ENCODE measurements at places on chromosomes 3 and 15. TPM values are rescaled to one million over a fixed set of nuclear protein-coding genes. Genes with fewer than 3 reads are reported as not detected.

The PLSCR4 gene
- 25.9 TPM for total RNA-seq

The NGRN gene
- 65.9 TPM for total RNA-seq

The SLC24A5 gene
- total RNA-seq = not detected

The CACNA2D3 gene
- 2.5 TPM for total RNA-seq

The FEZF2 gene
- not detected for total RNA-seq

The CEMIP gene
- 2.3 TPM for total RNA-seq

The IQCF5 gene
- not detected for total RNA-seq

The FBXO40 gene
- not detected for total RNA-seq

The CPB1 gene
- not detected for total RNA-seq

The IRAK2 gene
- 3.7 TPM for total RNA-seq

The EID1 gene
- total RNA-seq = 218 TPM

The A4GNT gene
- total RNA-seq = 0.67 TPM

DNA sequence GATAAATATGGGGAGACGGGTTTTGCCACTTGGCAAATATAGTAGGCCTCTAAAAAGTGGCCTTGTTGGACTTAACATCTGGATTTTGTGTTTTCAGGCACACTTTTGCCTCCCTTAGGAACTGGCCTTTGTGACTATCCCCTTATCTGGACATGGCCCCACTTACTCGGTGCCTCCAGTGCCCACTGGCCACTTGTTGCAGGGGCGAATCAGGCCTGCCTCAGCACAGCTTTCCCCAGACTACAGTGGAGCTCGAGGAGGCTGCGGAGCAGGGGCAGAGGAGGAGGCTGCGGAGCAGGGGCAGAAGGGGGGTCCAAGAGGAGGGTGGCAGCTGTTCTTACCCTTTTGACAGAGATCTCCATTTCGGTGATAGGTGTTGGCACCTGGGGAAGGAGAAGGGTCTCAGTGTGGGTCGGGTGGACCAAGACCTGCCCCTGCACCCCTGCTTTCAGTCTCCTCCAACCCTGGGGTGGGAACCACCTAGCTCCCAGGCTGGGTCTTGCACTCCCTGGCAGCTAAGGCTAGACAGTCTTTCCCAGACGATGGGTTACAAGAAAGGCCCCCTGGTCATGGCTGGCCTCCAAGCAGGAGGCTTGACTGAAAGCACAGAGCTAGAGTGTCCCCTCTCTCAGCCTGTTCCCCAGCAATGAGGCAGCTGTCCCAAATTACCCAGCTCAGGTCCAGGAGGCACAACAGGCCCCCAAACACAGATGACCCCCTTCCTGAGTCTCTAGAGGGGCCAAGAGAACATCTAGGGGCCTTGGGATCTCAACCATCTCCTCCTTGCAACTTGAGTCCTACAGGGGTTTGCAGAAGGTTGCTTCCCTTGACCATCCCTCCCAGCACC lies 6.1 kb downstream of the SEMA3G start:
- peak; percentile 2 for DNase-seq

DNA sequence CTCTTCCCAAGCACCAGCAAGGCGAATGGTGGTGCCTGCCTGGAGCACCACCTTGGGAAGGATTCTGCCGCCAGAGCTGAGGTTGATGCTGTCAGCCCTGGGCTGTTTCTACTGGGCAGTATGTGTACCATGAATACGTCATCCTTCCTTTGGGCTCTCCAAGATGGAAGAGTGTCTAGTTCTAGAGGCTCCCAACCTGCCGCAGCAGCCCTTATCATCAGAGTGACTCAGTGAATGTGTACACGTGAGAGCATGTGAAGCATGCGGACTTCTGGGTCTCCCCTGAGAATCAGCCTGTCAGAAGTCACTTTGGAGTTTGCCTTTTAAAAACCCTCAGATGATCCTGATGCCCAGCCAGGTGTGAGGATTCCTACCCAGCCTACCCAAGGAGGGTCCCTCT lies 20.9 kb downstream of the PLA2G4D start:
- peak; percentile 61 for DNase-seq

- DNase-seq = no peak
These were observed 79.5 kb upstream of the EPHB3 start for GRCh38 chr3:184481984-184482671.

DNA sequence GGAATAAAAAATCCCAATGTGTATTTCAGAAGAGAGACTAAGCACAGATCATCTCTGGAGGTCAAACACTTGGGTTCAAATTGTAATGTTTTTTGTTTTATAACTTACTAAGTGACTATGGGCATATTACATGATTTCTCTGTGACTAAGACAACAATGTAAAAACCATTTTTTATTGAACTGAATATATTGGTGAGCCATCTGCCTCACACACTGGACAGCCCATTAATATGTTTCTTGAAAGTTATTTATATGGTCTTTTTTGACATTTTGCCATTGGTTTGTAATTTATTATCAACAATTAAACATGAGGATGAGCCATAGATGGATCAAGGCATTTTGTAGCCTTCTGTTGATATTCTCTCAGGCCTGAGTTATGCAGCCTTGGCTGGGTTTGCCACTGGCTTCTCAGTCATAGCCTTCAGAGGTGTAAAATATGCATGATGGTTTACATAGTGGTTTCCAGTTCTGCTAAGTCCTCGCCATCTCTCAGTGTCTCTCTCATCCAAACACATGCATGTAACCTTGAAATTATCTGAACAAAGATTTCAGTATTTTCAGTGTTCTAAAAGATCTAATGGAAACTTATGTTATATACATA lies 997.2 kb downstream of the DIPK2A start:
- DNase-seq = no peak

GRCh38 chr3:66392512-66392911 lies 108.3 kb downstream of the LRIG1 start:
- no peak for DNase-seq

DNA sequence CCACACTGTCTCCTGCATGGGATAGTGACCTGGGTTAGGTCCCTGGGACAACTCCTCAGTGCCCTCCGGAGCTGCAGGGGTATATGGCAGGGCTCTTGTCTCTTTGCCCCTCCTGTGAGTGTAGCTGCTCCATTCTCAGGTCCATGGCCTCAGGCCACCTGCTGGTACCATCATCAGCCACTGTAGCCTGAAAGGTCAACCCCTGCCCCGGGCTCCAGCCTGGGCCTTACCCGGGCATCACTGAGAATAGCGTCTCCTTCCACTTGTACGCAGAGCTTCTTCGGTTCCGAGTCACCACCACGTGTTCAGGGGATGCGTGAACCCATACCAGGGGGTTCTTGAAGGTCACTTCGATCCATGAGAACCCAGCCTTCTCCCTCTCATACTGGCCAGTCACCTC lies 13.8 kb downstream of the ITIH4 start:
- no peak for DNase-seq

DNA sequence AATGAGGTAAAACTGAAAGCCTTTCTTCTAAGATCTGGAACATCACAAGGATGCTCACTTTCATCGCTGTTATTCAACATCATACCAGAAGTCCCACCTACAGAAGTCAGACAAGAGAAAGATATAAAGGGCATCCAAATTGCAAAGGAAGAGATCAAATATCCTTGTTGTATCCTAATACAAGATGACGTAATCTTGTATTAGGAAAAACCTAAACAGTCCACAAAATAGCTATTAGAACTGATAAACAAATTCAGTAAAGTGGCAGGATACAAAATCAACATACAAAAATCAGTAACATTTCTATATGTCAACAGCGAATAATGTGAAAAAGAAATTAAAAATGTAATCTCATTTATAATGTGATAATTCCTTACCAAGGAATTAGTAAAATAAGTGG lies 195.1 kb upstream of the CBLB start:
- DNase-seq = no peak

DNA sequence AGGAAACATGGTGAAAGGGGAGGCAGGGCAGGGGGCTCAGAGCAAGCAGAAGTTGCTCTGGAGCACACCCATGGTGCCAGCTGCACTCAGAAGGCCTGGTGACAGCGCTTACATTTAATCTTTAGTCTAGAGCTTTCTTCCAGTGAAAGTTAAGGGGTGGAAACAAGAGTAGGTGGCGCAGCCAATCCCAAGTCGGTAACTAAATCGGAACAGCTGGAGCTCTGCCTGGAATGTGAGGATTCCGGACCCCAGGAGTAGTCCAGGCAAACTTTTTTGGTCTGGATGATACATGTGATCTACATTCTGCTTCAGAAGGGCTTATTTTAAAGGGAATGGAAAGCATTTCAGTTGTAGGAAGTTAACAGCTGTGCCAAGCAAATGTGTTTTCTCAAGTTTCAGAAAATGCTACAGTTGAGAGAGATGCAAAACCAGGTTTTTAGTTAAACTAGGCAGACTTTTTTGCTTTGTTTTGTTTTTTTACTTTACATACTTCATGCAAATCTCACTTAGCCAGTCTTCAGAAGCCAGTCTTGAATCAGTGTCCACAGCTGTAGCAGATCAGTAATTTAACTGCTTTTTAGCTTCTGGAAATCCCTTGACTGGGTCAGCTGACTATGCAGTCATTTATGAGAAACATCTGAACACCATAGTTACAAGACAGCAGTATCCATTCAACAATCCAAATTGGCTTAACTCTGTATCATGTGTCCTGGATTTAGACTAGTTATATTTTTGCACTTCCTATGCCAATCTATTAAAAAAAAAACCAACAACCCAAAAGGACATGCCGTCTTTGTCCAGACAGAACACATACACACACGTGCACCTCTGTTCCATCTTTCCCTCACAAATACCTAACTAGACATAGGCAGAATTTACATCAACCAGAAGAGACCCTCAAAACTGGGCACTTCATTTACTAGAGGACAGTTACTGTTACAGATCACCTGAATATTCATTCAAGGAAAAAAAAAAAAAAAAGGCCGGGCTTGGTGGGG lies 33.2 kb downstream of the ZNF106 start:
- peak; percentile 77 for DNase-seq

DNA sequence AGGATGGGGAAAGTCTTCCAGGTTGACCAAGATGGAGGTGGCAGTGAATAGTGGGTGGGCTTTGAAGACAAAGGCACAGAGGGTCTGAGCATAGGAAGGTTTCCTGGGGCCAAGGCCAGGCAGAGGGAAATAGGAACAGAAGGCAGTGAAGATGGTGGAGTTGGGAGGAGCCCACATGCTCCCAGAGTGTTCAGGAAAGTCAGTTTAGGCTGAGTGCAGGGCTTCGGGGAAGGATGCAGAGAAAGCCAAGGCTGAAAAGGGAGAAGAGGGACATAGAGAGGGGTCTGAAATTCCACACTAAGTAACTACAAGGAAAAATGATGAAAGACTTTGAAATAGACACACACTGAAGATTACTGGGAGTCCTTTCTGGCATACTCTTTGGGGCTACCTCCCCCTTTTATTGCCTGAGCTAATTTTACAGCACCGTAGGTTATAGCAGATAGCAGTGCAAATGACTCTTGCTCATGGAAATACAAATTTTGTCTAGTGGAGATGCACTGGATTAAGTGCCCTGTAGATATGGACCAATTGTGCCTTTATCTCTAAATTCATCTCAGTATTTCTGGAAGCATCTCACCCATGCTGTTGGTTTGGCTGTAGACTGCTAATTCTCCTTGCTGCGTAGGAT lies 3.8 kb downstream of the CX3CR1 start:
- DNase-seq = no peak

GRCh38 chr3:42463093-42463492 lies 39.4 kb upstream of the VIPR1 start:
- DNase-seq = no peak

GRCh38 chr15:79352206-79352605 lies 41.3 kb downstream of the TMED3 start:
- DNase-seq = no peak

DNA sequence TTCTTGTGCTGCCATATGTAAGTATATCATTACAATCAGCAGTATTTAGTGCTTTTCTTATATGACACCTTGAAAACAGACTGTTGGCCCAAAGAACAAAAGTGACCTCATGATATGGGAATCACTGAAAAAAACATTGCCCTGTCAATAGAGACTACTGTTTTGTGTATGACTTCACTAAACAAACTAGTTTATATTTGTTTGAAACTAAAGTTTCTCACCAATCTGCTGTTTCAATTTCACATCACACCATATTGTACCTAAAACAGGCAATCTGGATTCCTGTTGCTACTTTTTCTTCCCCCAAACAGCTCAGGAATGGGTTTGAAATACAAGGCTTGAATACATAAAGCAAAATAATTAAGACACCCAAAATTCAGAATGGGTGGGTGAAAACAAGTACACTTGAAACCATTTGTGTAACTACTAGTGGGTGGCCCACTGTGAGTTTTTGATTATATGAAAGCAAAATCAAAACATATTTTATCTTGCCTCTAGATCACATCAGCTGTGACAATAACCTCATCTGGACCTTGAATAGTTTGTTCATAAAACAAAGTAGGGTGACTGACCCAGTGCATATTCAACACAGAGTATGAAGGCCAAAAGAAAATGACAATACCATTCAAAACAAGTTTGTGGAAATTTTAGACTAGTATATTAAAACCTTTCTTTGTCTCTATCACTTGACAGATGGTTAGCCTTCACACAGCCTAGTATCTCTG lies 5.9 kb downstream of the ZBTB20 start:
- no peak for DNase-seq

- DNase-seq = no peak
These were observed 14.2 kb upstream of the CP start for GRCh38 chr3:149235599-149236424.

DNA sequence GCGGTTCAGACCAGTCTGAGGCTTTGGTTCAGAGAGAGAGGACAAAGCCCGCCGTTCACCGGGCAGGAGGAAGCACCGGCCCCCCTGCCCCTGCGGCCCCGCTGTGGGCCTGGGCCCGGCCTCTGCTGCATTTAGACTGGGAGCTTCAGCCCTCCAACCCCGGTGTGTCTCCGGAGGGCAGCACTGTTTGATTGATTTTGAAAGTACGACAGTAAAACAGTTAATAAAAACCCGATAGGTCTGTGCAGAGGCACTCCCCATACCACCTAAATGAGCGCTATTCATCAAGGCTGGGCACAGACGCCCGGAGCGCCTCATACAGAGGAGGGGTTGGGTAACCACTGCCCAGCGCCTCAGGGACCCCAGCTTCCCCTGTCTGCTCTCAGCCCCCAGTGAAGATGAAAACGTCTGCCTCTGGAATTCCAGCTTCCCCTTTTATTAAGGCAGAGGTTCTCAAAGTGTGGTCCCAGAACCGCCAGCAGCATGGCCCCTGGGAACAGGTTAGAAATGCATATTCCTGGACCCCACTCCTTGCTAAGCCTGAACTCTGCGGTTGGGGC lies 256.7 kb upstream of the TLE3 start:
- DNase-seq = no peak

DNA sequence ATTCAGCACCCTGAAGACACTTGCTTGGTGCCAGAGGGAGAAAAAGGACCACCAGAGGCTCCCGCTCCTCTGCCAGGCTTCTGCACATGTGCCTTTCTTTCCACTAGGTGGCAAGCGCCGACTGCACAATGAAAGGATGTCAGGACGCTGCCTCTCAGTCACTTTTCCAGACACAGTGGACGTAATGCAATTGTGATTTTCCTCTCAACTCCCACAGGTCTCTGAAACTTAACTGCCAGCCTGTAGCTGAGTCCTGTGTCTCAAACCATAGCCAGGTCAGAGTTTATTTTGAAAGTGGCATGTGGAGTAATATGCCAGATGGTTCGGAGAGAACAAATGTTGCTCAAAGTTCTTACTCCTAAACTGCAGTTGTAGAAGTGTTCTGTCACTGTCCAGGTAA lies 162.9 kb downstream of the ITPR1 start:
- peak; percentile 83 for DNase-seq

DNA sequence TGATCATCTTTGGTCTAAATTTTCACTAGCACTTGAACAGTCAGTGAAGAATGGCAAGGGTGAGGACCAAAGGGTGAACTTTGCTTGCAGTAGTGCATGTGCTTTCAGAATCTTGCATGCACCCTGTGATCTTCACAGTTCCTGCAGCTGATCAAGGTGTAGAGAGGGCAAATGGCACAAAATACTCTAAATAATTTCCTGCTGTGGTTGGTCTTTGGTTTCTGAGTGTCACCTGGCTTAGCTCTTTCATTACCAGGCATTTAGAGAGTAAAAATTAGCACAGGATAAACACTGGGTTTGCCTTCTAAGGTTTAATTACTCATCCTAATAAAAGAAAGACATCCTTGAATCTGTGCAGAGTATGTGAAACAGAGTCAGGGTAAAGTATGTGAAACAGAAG lies 11.4 kb downstream of the TIPARP start:
- no peak for DNase-seq

Measured in hepatocyte (in vitro differentiated cells).